Ascending aorta (tissue), 2 donors: ENCODE measurements at places on chromosomes 16 and 17.
A peak's percentile ranks its signal among the peaks of the same experiment; 100 is the strongest.

GRCh38 chr17:47685556-47686275, 8.2 kb upstream of the TBKBP1 start:
- H3K36me3 ChIP-seq: peaks cover 34% of the 10 kb centered on the region
- H3K4me3 ChIP-seq: no peak overlapping the region
- H3K27me3 ChIP-seq: no peaks in the 10 kb centered on the region

GRCh38 chr17:65750631-65751115, 189.2 kb upstream of the AXIN2 start:
- no peaks in the 10 kb centered on the region for H3K27me3 ChIP-seq
- H3K36me3 ChIP-seq: no peaks in the 10 kb centered on the region
- peaks cover 4% of the 10 kb centered on the region for H3K4me1 ChIP-seq
- no peak overlapping the region for H3K27ac ChIP-seq
- DNase-seq: no peak

GRCh38 chr17:53058031-53058430, 764.7 kb upstream of the KIF2B start:
- H3K4me1 ChIP-seq: no peaks in the 10 kb centered on the region
- H3K36me3 ChIP-seq: no peaks in the 10 kb centered on the region
- DNase-seq: no peak
- no peaks in the 10 kb centered on the region for H3K27me3 ChIP-seq
- no peak overlapping the region for H3K27ac ChIP-seq

GRCh38 chr16:83946781-83947566, 6.1 kb upstream of the OSGIN1 start:
- H3K27ac ChIP-seq: no peak overlapping the region
- H3K27me3 ChIP-seq: no peaks in the 10 kb centered on the region
- no peaks in the 10 kb centered on the region for H3K4me1 ChIP-seq

DNA sequence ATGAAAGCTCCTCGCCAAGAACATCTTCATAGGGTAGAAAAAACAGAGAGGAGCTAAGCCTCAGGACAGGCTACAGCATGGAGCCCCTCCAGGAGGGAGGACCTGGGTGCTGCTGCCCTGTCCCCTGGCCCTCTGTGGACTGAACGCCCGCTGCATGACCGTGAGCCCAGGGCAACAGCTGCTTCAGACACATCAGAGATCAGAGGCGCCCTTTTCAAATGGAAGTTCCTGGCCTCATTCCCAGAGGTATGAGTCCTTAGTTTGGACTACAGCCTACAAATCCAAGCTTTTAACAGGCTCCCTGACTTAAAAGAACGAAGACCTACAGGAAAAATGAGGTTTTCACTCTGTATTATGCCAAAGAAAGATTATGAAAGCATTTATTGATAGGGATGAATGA, 48.5 kb downstream of the ZNF18 start:
- no peaks in the 10 kb centered on the region for H3K36me3 ChIP-seq
- no peak overlapping the region for H3K27ac ChIP-seq
- peak overlapping the region; percentile 28 for H3K4me3 ChIP-seq
- H3K4me1 ChIP-seq: no peaks in the 10 kb centered on the region

- peaks cover 31% of the 10 kb centered on the region for H3K36me3 ChIP-seq
- H3K4me3 ChIP-seq: peak overlapping the region; percentile 97
- DNase-seq: no peak
These were observed 329 bp downstream of the KPNB1 start for GRCh38 chr17:47649972-47650524.
